ENCODE measurements at places on chromosomes 1 and 21.

DNA sequence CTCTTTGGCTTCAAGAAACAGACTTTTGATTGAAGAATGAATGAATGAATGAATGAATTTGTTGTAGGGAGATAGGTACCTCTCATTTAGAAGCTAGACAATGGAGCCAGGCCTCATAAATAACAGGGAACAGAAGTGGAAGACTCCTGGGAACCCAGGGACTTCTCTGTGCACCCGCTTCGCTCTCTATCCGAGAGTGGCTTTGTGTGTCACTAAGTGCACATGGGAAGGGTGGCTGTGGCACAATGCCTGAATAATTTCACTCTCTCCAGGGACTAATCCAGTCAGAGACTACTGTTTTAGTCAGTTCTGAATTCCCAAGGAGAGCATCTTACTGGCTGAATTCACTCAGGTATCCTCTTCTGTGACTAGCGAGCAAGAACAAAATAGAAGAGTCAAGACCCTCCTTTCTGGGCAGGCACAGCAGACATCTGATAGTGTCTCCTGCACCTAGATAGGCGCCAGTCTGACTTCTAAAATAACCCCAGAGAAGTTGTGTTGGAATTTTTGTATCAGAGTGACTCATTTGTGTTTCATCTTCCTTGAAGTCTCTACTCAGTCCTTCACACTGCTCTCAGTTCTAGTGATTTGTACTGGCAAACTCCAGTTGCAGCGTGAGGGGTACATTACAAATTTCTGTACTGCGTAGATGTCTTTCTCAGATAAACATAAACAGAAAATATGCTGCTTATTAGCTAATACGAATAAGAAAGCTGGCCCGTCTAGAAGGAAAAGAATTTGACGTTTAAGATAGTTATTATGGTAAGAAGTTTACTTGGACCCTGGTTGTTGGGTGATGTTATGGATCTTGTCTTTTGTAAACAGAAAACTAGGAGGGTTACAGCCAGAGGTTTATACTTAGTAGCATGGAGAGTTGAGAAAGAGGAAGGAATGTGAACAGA lies 34.0 kb downstream of the BACH1 start:
- DNase-seq, result no peak

GRCh38 chr1:159931795-159932173 lies 6.5 kb upstream of the TAGLN2 start:
- DNase-seq, result no peak

DNA sequence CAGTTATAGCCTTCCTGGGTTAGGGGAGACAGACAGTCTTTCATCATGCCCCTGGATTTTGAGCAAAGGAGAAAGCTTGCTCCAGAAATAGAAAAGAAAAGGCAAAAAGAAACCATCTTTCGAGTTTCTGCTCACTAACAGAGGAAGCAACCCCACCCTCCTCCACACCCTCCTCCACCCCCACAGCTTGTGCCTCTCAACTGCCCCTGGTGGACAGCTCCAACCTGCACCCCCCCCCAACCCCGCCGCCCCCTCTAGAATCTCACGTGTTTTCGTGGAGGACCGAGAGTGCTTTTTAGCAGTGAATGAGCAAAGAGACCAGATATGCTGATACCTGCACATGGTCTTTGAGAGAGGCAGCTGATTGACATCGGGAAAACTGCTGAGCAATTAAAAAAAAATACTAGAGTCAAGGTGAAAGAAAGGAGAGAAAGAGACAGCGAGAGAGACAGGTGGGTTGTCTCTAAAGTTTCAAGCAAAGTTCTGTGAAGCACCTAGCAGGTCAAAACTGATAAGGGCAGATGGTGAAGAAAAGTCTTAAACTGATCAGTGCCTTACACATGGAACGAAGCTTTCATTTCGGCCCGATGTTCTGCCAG lies 358.3 kb downstream of the KIF26B start:
- DNase-seq, result peak; percentile 29

DNA sequence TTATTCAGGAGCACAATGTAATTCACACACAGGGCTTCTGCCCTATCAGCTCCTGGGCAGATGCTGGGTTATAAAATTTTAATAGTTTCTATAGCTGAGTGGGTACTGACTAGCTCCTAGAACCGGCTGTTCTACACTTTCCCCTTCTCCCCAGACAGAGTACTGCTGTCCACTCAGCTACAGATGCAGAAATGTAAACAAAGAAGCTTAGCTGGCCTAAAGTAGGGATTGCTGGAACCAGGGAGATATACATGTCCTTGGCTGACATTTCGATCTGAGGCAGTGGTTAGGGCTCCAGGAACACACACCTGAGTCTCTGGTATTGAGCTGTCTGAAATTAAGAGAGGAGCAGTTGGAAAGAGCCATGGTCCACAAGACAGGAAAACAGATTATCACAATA lies 211.5 kb upstream of the USP24 start:
- DNase-seq, result no peak

Measured in globus pallidus (tissue), 1 donor.